ENCODE measurements at places on chromosomes 1 and 21.

GRCh38 chr1:28966617-28967016, 52.2 kb downstream of the EPB41 start:
- no peak for DNase-seq

DNA sequence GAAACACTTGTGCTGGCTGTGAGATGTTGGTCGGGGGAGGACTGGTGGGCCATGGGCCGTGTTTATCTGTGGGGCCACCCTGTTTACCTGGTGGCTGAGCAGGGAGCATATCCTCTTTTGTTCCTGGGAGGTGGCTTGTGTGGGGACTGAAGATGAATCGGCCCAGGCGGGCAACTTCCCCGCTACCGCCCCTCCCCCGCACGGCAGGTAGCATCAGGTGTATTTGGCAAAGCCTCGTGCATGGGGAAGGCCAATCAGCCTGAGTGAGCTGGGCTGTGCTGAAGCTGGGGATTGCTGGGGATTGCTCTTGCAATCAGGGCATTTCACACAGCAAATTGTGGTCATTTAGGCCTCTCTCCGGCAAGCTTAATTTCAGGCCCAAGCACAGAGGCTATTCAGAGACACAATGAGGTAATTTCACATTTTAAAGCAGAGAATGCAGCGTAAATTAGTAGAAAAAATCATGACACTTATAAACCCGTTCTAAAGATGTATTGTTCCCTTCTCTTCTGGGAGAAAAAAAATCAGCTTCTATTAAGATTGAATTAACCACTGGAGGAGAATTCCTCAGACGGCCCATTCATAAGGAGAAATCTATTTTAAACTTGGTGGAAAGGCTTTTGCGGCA, 197.7 kb upstream of the POU3F1 start:
- DNase-seq = no peak

- DNase-seq = no peak
These were observed 181.2 kb upstream of the RAB4A start for GRCh38 chr1:229089586-229090208.

DNA sequence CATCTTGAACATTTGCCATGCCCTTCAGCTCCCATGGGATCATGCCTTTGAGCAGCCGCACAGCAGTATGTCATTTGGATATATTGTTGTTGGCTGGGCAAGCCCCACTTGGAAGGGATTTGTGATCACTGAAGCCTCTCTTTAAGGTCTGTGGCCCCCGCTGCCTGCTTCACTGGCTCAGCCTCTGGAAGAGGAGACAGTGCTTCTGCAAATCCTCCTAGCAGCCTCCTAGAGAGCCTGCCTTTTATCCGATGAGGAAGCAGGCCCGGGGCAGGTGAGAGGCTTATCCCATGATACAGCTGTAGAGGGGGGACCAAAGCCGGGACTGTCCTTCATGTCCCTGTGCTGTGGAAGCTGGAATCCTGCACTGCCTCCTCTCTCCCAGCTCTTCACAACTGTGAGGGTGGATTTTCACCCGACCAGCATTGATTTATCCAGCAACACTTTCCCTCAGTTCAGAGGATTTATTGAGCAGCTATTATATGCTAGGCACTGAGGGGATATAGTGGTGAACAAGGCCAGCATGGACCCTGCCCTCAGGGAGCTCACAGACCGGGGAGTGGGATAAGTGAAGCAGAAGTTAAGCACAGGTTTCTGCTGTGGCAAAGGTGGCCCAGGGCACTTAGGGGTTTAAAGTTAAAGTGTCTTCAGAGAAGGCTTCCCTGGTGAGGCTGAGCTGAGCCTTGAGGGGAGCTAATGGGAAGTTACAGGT, 3.9 kb downstream of the TMEM61 start:
- no peak for DNase-seq

GRCh38 chr1:205947024-205947423, 3.8 kb upstream of the SLC26A9 start:
- DNase-seq = no peak

DNA sequence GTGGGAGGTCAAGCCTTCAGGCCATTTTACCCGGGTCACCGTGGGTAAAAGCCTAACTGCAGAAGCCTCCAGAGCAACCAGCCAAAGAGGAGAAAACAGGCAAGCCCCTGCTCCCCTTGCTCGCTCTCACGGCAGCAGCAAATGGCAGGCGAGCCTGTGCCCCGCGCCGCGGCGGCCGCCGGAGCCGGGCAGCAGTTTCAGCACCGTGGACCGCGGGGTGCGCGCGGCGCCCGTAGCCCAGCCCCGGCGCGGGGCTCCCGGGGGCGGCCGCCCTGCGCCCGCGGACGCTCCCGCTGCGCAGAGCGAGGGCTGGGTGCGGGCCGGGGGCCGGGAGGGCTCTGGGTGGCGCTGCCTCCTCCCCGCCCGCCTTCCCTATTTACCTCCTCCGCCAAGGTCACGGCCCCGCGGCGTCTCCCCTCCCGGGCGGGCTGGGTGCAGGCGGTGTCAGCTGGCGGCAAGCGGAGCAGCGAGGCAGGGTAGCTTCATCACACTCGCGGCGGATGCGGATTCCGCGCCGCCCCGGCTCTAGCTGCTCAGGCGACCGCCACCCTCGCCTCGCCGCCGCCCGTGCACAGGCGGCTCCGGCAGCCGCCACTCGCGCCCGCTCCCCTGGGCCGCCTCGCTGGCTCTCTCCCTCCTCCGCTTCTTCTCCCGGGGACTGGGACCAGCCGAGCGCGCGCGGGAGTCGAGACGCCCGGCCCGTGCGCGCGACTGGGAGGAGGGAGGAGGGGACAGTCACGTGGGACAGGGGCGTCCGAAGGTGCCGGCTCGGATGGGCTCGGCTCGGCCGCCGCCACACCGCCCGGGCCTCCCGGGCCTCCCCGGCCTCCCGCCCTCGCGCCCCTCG, at the start of gene RGS7:
RGS7 (minus strand) TSS at position 687 of the 847 bp plus-strand sequence.
- no peak for DNase-seq

DNA sequence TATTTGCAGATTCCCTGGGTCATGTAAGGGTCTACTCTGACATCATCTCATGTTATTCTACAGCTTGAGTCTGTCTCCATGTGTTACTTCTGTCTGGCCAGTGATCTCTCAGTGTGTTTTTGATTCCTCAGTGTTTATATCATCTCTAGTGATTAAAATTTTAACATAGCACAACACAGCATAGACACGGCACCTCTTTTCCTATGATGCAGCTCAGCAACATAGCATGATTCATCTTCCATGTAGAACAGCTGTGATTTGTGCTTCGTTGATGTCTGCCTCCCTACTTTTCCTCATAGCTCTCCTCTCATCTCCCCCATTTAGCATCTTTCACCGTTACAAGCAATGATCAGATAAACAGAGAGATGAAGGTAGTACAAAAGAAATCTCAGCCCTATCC, 163.9 kb upstream of the DPT start:
- DNase-seq = no peak

GRCh38 chr1:231964241-231964640, 337.7 kb downstream of the DISC1 start:
- DNase-seq = no peak

- no peak for DNase-seq
These were observed 11.8 kb downstream of the KIRREL1 start for GRCh38 chr1:158005224-158005623.
